AG09319 (cell line): ENCODE measurements at places on chromosomes 13 and 19.

DNA sequence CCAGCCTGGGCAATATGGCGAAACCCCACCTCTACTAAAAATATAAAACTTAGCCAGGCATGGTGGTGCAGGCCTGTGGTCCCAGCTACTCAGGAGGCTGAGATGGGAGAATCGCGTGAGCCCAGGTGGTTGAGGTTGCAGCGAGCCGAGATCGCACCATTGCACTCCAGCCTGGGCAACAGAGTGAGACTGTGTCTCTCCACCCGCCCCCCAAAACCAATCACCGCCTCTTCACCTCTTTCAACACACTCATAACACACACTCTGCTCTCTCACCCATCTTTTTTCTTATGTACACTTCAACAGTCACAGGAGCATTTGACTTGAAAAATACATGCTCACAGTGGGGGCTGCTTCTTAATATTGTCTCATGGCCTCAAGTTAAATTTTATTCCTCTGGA is 76.8 kb downstream of the ESD start:
- DNase-seq: no peak

- DNase-seq: no peak
Measured at GRCh38 chr19:29831041-29831548, 19.3 kb downstream of the CCNE1 start.

DNA sequence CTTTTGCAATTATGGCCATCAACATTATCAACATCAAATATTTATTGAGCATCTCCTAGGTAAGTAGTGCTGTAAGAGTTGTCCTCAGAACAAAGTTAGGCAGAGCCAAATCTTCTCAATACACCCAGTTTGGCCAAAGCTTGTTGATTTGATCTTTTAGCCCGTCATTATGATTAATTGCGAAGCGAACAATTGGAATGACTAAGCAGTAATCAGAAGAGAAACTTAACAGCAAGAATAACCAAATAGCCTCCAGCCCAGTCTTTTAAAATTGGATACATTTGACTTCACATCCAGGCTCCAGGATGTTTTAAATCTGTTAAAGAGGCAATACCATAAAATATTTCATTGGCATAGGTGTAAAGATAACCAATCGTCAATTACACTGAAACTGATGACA is 1156.0 kb downstream of the OLFM4 start:
- DNase-seq: no peak

- DNase-seq: no peak
Measured at GRCh38 chr19:33434886-33435705, 61.6 kb downstream of the CEBPG start.

DNA sequence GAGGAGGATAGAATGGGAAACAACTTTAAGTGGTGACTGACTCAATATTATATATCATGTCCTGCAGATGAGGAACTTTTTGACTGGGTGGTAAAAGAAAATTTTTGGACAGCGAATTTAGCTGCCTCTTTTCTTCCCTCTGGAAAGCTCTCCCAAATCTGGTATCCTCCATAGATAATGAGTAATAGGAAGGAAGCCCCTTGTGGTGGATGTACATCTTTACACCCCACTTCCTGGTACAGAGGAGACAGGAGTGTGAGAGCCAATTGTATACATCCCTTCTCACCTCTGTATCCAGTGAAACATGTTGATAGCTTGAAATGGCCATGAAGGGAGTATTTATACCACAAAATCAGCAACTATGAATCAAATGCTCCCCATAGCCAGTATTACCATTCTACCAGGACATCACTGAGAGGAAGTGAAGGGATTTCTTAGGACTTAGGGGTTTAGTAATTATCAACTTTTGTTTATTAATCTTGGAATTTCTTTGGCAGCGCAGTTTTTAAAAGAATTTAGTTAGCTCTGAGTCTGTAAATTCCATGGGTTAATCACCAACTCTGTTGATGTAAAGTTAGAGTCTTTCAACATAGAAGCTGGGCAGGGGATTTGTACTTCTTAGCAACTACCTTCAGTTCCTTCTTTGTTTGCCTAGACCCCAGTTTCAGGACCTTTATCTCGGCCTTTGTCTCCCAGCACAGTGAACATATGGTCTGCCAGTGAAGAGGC is 17.0 kb upstream of the TDRD3 start:
- DNase-seq: no peak

- no peak for DNase-seq
Measured at GRCh38 chr19:10270180-10270615, 722 bp upstream of the ICAM1 start.

- DNase-seq: no peak
Measured at GRCh38 chr13:113631341-113632095, 26.5 kb downstream of the ATP4B start.
